ENCODE measurements at places on chromosomes 5 and 9.

DNA sequence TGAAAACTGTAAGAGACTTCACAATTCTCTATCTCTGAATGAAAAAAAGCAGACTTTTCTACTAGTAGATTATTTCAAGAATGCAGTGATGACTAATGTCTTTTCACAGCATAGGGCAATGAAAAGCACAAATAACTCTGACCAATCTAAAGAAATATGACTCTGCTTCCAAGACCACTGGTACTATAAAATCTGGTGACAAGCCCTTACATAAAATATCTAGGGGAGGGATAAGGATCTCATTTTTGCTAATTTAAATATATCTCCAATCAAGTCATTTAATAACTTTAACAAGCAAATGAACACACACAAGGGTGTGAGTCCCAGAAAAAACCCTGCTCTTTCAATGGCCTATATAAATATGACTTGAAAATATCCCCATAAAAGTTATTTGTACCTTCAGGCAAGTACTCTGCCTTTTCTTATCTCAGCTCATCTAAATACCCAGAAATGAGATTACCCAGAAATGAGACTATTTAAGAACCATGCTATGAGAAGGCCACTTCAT, 105.2 kb downstream of the GNAQ start:
- DNase-seq, result no peak

DNA sequence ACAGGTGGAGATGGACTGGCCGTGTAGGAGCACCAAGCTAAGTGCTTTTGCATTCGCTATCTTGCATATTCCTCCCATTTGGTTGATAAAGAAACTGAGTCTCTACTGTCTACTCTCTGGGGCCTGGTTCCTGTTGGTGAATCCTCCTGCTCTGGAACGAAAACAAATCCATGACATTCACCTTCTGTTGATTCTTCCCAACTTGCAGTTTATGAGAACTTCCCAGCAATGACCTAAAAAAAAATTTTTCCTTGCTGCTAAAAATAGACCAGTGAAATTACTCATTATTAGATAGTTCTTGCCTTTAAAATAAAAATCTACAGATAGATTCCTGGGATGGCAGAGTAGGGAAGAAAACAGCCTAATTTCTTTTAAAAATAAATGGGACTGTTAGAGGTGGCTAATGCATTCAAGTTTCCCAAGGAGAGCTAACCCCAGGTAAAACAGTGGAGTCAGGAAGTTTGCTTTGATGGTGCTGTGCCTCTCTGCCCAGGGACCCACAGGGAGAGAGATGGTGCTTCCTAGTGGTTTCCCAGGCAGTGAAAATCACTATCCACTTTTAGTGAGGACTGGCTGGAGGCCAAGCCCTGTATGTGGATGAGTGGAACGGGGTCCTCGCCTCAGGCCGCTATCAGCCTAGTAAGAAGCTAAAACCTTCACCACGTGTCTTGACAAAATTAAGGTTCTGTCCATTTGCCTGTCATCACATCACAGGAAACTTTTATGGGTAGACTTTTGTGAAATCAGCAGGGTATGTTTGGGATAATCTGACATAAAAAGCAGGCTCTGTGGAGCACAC, 68.4 kb upstream of the NR3C1 start:
- DNase-seq, result no peak

DNA sequence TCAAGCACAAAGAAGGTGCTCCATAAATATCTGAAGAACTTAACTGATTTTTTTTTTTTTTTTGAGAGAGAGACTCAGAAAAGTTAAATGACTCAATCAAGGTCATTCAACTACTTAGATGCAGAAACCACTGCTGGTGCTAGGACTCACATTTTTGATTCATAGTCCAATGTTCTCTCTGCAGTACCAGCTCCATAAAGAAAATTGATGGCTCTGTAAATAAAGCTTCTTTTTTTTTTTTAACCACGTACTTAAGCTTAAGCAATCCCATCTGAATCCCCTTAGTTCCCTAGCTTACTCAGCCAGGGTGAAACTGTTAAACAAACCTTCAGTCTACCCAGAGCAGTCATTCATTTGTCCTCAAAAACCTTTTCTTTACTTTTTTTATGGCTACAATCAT, 657.0 kb upstream of the WWC1 start:
- DNase-seq, result no peak

- no peak for DNase-seq
Measured at GRCh38 chr5:121702682-121703081, 149.0 kb upstream of the FTMT start.

DNA sequence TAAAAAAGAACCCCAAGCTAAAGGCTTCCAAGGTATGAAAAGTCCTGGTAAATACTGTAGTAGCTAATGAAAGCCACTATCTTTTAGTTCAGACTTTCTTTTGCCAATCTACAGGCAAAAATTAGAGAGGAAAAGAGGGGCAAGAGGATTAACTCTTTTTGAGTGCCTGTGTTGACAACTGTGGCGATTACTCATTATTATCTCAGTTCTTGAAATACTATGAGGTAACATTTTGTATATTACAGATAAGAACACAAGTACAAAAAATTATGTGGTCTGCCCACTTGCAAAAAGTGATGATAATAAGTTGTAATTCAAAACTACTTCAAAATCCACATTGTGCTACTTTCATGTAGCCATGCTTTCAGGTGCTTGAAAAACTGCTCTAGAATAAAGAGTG, 144.0 kb downstream of the DTWD2 start:
- DNase-seq, result no peak

- DNase-seq, result no peak
Measured at GRCh38 chr5:54296386-54296785, 14.0 kb downstream of the ARL15 start.

GRCh38 chr5:15069407-15069905, 197.9 kb upstream of the ANKH start:
- no peak for DNase-seq

GRCh38 chr5:78076351-78076750, 218.1 kb downstream of the AP3B1 start:
- no peak for DNase-seq

GRCh38 chr9:118418887-118419565, 714.8 kb downstream of the TLR4 start:
- no peak for DNase-seq

- DNase-seq, result peak; percentile 27
Measured at GRCh38 chr9:72952914-72953313, at the start of gene ALDH1A1. ALDH1A1 (minus strand) TSS chr9:72953053; CDS start chr9:72953000, 53 bp downstream.

- no peak for DNase-seq
Measured at GRCh38 chr5:42876375-42876844, 64.7 kb upstream of the SELENOP start.

GRCh38 chr5:34618371-34619065, 37.6 kb upstream of the RAI14 start:
- DNase-seq, result no peak

GRCh38 chr5:96229188-96229587, 203.9 kb downstream of the PCSK1 start:
- no peak for DNase-seq

DNA sequence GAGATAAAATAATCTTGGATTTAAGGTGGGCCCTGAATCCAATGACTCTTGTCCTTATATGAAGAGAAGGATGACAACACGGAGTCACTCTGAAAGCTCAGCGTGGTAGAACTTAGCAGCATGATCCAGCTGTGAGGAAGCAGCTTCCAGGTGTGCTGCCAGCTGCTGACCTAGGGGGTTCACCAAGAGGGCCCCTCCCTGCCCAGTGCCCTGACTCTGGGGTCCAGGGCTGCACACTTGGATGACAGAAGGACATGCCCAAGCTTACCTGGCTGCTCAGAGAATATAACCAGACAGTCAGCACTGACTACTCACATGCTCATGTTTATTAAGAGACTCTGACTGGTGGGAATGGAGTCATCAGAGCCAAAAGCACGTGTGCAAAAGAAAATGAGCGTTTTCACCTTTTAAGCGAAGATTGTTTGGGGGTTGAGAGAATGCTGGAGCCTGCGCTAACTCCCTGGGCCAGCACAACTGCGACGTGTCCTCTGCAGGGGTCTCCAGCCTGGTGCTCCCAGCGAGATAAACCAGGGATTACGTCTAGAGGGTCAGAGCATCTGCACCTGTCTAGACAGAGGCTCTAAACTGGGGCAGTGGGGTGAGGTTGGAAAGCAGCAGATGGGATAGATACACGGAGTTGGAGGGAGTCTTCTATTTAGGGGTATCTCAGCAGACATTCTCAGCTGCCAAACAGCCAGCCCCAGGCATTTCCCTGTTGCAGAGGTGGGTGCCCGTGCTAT, 41.3 kb downstream of the ROPN1L start:
- no peak for DNase-seq

DNA sequence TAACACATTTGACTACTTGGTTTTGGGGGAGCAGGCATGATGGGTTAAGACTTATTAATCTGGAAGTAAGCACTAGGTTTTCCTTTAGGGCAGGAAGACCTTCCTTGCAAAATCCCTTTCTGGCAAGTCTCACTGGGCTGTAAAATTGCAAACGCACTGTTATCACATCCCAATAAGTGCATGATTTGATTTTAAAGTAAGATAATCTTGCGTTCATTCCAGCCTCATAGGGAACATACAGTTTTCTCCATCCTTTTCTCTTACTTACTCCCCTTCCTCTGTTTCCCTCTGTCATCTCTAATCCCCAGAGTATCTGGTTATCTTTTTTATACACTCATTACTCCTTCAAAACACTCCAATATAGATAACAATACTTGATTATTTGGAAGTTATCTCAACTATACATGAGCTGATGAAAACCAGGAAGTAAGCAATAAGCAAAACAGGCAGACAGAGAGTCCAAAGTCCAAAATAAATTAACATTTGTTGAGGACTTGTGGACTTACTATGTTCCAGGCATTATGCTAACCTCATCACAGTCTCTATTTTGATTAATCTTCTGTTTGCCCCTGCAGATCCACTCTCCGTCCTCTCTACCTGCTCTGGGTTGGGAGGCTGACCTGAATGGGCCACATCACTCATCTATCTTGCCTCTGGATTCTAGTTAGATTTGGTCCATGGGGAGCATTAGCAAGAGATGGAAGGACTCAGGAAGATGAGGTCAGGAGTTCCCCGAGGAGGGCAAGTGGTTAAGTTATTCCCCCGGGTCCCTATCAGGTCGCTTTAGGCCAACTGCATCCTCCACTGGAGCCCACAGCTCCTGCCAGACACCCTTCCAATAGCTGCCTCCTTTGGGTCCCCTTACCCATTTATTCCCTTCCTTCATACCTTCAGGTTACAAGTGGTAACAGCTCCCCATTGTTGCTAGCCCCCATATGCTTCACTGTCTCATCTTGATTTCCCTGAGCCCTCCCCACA, 60.2 kb downstream of the SLC22A5 start:
- no peak for DNase-seq

- no peak for DNase-seq
Measured at GRCh38 chr5:77921094-77921768, 145.1 kb upstream of the TBCA start.

- DNase-seq, result no peak
Measured at GRCh38 chr5:68484307-68485068, 268.9 kb downstream of the PIK3R1 start.

GRCh38 chr5:87412630-87413342, at the start of gene CCNH:
CCNH (minus strand) TSS chr5:87412930; CDS start chr5:87412794, 136 bp downstream.
- peak; percentile 87 for DNase-seq

GRCh38 chr9:118318770-118319431, 614.7 kb downstream of the TLR4 start:
- no peak for DNase-seq

GRCh38 chr5:159458217-159458711, 128.0 kb upstream of the IL12B start:
- DNase-seq, result no peak

GRCh38 chr9:130023144-130023787, 19.7 kb downstream of the FNBP1 start:
- DNase-seq, result no peak

DNA sequence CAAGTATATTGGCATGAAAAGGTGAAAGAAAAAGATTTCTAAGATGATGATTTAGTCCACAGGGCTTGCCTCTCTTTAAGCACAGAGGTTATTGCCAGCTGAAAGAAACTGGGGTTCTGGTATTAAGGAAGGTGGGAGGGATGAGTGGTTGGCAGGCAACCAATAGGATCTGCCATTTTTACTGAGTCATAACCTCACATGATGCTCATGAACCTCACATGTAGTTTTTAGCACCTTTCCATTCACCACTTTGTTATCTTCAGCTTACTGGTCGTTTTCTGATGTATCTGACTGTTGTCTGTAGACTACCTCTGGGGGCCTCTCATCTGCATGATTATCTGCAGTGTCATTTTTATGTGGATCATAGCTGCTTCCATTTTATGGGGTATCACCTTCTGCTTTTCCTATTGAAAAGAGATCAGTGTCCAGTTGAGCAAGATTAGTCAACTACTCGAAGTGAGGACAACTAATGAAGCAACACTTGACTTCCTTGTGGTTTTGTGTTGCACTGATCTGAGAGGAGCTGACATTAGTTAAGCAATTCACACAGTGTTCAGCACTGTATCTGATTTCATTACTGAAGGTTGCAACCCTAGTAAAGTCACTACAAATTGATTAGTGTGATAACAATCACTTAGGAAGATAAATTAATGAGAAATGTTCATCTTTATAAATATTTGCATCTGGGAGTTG, 186.3 kb downstream of the SGCD start:
- DNase-seq, result no peak

GRCh38 chr5:14481349-14481748, 100.2 kb upstream of the OTULINL start:
- DNase-seq, result no peak

Data from KG1 (cell line).